COR-L47 (cell line): ENCODE measurements at places on chromosomes 5 and 9.
A peak's percentile ranks its signal among the peaks of the same experiment; 100 is the strongest.

DNA sequence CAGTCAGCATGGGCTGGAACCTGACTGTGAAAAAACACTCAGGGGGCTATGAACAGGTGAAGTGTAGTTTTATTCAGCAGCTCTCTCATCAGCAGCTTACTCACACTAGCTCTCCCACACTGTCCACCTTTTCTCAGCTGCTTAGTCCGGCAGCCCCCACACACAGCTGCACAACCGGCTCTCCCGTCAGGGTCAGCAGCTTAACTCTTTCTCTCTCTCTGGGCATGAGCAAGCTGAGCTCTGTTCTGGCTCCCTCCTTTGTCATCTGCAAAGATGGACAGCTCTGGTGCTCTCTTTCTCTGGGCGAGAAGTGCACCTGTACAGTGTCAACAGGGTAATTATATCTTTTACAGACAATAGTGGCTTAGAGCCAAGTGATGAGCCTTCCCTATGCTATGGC, 8.2 kb downstream of the DMAC1 start:
- DNase-seq: peak; percentile 82

DNA sequence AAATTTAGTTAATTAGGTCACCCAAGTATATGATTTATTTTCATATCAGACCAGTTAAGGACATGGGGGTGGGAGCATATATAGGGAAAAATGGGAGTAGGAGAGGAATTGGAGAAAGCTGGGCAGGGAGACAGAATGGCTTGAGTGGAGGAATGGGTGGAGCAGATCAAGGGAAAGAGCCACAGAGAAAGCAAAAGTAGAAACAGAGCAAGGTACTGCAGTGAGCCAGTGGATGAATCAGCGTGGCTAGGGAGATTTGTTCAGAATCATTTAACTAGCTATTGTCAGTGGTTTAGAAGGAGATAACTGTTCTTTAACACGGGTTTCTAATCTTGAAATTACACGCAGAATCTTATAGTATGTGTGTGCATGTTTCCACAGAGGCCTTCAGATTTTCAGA, 37.4 kb downstream of the SNX24 start:
- DNase-seq: no peak

GRCh38 chr5:147391781-147392180, 118.1 kb downstream of the DPYSL3 start:
- DNase-seq: peak; percentile 11

- no peak for DNase-seq
Observed at GRCh38 chr9:136679431-136679941, 7.8 kb downstream of the AGPAT2 start.

- DNase-seq: no peak
Observed at GRCh38 chr5:119417891-119418605, 34.2 kb upstream of the HSD17B4 start.

- no peak for DNase-seq
Observed at GRCh38 chr9:124665391-124666058, 105.6 kb downstream of the NR6A1 start.
